ENCODE measurements at places on chromosomes 6 and 20.

DNA sequence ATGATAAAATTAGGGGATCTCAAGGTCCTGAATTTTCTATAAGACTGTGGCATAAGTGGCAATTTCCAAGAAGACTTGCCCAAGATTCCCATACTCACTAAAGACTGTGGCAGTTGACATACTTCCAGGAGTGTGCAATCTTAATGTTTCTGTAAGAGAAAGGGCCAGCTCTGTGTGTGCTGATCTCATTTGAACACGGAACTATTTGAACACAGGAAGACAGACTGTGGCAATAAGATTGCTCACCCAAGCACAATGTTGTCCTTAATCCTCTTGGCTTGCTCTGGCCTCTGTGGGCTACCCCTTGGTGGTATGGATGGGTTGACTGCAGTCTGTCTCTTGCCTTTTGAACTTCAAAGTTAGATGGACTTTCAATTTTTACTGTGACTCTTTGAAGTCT lies 151.4 kb downstream of the PHF3 start:
- no peak for DNase-seq

DNA sequence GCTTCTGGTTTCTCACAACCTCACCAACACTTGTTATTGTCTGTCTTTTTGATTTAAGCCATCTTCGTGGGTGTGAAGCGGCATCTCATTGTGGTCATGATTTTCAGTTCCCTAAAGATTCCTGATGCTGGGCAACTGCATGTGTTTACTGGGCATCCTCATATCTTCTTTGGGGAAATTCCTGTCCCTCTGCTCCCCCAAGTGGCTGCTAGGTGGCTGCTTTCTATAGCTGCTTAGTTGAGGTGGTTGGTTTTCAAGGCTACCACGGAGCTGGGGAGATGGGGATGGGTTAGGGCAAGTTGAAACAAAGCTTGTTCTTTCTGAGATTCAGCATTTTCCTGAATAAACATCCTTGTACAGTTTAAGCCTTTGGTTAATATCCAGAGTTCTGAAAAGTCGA lies 403.9 kb upstream of the SULF2 start:
- DNase-seq: no peak

- DNase-seq: no peak
Observed at GRCh38 chr6:49790341-49790740, 3.3 kb upstream of the PGK2 start.

- no peak for DNase-seq
Observed at GRCh38 chr20:19886661-19887288, 128.7 kb downstream of the RIN2 start.

- no peak for DNase-seq
Observed at GRCh38 chr6:154232013-154232910, 124.3 kb downstream of the IPCEF1 start.

GRCh38 chr6:139595183-139595582 lies 220.7 kb upstream of the CITED2 start:
- DNase-seq: peak; percentile 17

DNA sequence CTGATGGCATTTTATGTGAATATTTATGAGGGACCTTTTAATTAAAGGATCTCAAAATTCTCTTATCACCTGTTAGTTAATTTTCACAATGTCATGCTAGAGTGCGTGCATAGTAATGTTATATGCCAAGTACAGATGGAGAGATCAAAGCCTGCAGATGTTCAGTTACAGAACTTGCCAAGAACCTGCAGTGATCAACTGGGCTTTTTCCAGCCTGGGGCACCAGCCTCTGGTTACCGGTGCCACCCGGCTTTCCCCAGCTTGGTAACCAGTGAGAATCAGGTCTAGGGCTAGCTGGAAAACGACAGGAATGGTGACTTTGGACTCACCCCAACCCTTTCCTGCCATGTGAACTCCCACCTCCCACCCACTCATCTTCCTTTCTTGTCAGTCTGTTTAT lies 91.8 kb downstream of the CAP2 start:
- DNase-seq: no peak

GRCh38 chr20:57835588-57836455 lies 126.0 kb upstream of the PMEPA1 start:
- no peak for DNase-seq

DNA sequence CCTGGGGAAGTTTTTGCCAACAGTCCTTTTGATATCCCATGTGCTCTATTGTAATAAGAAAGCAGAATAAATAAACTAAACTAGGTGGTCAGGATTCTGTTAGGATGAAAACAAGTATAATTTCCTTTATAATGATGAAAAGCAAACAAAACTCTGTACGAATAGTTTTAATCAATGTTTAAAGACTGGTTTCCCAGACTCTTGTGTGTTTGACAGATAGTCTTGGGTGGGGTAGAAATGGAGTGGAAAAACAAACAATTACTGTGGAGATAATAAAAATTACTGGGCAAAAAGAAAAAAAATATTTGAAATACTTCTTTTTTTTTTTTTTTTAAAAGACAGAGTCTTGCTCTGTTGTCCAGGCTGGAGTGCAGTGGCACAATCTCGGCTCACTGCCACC lies 152.1 kb upstream of the FLRT3 start:
- no peak for DNase-seq

DNA sequence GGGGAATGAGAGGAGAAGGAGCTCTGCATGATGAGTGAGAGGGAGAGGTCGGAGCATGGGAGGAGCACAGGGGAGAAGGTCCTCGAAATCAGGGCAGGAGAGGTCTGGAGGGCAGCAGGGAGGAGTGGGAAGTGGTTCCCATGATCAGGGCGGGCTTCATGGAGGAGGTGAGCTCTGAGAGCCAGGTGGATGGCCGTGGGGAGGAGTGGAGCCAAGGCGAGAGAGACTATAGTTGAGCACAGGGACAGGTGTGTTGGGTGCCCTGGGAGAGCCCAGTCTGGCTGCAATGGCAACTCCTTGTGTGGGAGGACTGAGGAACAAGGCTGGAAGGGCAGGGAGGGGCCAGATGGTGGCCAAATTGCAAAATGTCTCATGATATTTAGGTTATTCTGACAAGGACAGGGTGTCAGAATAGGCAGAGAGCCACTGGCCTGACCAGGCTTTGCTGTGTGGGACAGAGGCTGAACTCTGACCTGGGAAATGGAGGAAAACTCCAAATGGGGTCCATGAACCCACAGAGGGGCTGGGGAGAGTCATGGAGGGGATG lies 21.4 kb downstream of the TTBK1 start:
- no peak for DNase-seq

GRCh38 chr6:56815436-56815835 lies 139.5 kb upstream of the BEND6 start:
- no peak for DNase-seq

GRCh38 chr6:30544666-30545272 lies 11.5 kb downstream of the GNL1 start:
- DNase-seq: peak; percentile 43

- DNase-seq: no peak
Observed at GRCh38 chr6:168368936-168369335, 49.4 kb upstream of the DACT2 start.

DNA sequence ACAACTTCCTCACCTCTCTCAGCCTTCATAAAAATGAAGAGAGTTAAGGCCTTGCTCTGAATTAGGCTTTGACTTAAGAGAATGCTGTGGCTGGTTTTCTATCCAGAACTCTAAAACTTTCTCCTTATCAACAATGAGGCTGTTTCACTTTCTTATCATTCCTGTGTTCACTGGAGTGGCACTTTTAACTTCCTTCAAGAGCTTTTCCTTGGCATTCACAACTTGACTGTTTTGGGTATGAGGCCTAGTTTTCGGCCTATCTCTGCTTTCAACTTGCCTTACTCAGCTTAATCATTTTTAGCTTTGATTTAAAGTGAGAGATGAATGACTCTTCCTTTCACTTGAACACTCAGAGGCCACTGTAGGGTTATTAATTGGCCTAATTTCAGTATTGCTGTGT lies 4.3 kb upstream of the LOC128125822 start:
- no peak for DNase-seq

GRCh38 chr20:1621316-1621715 lies 1.5 kb upstream of the SIRPB1 start:
- DNase-seq: no peak

- no peak for DNase-seq
Observed at GRCh38 chr6:30494291-30494861, 5.1 kb downstream of the HLA-E start.

- no peak for DNase-seq
Observed at GRCh38 chr6:47532981-47533585, 55.5 kb downstream of the CD2AP start.

DNA sequence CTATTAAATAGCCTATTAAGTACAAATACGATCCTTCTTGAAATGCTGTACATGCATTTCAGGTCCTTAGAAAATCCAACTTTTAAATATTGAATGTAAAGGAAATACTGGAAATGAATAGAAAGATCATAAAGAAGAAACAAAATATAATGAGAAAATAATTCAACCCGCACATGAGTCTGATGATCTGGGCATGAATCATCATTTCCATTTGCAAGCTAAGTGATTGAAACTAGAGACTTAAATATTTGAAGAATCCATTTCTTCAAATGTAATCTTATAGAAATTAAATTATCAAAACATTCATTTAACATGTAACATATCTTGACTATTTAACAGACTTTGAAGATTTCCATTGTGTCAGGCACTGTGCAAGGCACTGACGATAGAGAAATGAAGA lies 977.0 kb downstream of the TFAP2A start:
- no peak for DNase-seq

GRCh38 chr6:90187437-90188121 lies 109.1 kb downstream of the BACH2 start:
- no peak for DNase-seq

DNA sequence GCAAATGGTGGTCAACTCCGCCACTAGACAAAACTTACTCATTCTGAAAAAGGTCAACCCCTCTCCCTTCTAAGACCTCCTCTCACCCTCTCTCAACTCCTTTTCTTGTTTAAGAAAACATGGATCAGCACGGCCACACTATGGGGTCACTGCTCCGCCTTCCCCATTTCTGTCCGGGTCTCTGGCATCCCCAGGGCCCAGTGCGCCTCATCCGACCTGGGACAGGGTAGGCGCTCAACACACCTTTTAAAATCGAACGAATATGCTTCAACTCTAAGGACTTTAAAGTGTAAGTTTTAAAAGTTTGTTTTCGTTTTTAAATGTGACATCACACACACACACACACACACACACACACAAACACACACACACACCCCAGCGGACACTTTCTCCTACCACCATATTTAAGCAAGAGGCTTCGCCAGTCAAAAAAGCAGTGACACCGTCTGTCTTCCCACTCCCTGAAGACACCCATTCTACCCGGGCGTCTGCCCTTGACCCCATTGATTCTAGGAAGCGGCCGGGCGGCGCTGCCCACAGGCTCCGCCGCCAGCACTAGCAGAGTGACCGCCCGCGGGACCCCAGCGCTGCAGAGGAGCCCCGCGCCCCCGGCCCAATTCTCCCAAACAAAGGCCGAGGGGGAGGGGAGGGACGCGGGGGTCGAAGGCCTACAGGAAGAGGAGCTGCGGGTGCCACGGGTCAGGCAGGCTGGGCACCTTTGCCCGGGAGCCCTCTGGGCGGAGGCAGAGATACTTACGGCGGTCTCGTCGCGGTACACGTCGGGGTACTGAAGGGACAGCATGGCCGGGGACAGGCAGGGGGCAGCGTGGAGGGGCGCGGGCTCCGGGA lies 568 bp downstream of the PREP start:
- peak; percentile 21 for DNase-seq

DNA sequence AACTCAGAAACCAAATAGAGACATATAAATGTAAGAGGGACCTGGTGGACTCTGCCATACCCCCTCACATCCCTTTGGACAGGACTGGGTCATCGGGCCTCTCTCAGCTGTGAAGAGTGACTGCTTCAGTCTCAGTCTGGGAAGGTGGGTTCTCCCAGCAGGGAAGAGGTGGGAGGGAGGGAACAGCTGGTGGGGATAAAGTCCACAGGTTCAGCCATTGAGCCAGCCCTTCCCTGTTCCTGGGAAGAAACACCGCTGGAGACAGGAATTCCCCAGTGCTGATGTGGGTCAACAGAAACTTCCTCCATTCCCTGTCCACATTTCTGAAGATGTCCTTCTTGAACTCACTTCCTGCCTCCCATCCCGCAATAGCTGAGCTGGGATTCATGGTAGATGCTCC lies 209.2 kb upstream of the PMEPA1 start:
- DNase-seq: no peak

DNA sequence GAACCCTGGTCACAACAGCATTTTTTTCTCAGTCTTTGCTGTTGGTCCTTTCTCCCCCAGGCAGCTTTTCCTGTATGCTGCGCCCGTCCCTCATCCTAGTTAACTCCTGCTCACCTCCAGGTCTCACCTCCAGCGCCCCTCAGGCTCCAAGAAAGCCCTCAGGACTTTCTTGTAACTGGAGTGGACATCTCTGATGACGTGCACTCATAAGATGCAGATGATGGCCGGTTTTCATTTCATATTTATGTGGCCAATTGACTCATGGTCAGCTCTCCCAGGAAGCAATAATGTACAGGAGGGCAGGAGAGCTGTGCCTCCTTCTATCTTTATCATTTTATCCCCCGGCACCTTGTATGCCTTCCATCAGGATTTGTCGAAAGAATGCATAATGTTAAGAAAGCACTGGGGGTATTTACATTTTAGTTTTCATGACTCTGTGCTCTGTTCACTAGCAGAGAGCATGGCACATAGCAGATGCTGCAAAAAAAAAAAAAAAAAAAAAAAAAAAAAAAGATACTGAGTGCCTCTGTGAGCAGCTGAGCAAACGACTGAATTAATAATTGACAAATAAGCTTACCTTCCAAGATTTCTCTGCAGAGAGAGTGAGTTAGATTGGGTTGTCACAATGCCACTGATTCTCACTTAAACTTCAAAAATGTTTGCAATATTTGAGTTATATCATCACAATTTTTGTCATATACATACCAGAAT lies 170.2 kb downstream of the DOK5 start:
- DNase-seq: no peak

GRCh38 chr6:93859971-93860370 lies 440.6 kb upstream of the EPHA7 start:
- no peak for DNase-seq

GRCh38 chr6:111482188-111482958 lies 645 bp downstream of the REV3L start:
- DNase-seq: peak; percentile 51

- DNase-seq: no peak
Observed at GRCh38 chr6:139165324-139165723, 30.4 kb downstream of the HECA start.

Measured in DMS79 treated with DMSO at 0.1 percent for 48 hours (cell line).